Heart right ventricle (tissue), 16 donors: ENCODE measurements at places on chromosomes 1 and 21.

- no peak for DNase-seq
These were observed 11.7 kb upstream of the C2CD2 start for GRCh38 chr21:41965461-41966013.

DNA sequence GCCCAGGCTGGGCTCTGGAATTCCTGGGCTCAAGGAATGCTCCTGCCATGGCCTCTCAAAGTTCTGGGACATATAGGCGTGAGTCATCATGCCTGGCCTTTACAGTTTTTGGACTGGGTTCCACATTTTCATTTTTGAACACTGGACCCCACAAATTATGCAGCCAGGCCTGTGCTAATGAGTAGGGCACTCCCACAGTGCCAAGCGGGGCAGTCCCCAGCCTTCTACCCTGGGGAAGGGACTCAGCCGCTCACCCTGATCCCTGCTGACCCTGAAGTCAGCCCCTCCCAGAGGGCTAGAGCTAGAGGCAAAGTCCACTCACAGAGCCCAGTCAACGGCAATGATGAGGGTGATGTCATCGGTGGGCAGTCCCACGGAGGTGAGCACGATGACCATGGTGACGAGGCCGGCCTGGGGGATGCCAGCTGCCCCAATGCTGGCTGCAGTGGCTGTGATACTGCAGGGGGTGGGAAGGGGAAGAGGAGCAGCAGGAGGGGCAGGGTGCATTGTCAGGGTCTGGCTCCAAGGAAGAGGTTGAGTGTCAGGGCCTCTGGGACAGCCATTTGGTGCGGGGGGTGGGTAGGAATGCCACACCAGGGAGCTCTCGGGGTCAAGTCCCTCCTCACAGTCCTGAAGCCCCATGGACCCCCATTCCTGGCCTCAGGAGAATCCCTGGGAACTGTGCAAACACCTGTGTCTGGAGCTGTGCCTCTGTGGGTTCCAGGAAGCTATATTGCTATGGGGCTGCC is 27.6 kb downstream of the PODN start:
- no peak for DNase-seq

- DNase-seq: no peak
These were observed 96.6 kb downstream of the LMX1A start for GRCh38 chr1:165259706-165260428.

DNA sequence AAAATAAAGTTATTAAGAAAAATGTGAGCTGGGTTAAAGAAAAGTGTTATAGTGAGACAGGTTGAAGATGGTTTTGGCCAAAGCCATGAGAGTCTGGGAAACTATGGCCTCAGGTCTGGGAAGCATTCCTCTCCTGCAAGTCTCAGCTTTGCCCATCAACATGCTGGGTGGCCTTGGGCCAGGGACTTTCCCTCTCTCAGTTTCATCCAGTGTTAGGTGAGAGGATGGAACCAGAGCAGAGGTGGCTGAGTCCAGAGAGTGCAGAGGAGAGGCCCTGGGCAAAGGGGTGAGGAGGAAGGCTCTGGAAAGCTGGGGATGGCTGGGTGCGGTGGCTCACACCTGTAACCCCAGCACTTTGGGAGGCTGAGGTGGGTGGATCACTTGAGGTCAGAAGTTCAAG is 10.5 kb downstream of the PADI2 start:
- no peak for DNase-seq

DNA sequence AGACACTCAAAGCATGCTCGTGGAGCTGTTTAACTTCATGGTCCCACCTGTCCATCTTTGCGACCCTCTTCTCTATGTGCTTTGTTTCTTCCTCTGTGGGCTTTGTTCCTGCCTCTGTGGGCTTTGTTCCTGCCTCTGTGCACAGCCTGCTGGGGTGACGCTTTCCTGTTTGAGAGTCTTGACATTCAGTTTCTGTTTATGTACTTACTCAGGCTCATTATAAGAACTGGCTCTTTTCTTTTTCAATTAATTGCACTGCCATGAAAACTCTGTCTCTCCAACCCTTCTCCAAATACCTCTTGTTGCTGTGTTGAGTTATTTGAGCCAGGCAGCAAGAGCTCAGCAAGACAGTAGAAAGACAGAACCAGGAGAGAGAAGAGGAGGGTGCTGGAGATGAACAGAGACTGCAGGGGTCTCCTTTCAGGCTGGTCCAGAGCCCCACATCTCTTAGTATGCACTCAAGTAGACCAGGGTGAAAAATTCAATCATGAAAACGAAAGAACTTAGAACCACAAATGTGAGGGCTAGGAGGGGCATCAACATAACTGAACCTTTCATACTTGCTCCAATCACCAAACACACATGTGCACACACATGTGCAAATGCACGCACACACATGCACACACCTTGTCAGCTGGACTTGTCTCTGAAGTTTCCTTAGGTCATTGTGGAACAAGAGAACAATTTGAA is 88.3 kb upstream of the SGIP1 start:
- peak; percentile 41 for DNase-seq

DNA sequence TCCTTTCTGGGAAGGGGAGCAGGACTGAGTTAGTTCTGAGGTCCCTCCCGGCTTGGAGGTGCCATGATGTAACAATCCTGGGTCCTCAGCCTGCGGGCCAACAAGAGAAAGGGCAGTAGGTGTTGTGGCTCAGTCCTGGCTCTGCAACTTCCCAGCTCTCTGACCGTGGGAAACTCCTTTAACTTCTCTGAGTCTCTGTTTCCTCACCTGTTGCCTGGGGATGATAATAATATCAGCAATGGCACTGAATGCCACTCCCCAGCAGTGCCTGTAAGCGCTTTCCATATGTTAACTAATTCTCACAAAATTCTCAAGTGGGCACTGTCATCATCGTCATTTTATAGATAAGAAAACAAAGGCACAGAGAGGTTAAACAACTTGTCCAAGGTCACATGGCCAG is 2.3 kb downstream of the PADI3 start:
- DNase-seq: no peak

DNA sequence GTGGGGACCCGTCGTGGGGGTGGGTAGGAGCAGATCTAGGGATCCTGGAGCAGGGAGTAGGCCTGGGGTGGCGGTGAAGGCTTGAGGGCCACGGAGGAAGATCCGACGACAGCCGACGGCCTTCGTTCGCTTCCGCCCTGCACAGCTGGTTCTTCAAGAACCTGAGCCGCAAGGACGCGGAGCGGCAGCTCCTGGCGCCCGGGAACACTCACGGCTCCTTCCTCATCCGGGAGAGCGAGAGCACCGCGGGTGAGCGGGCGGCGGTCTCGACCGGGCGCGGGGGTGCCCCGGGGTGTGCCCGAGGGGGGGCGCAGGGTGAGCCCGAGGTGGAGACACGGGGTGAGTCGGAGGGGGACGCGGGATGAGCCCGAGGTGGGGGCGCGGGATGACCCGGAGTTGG is 16.5 kb upstream of the HDAC1 start:
- peak; percentile 21 for DNase-seq

- DNase-seq: peak; percentile 42
These were observed 19.6 kb downstream of the SIPA1L2 start for GRCh38 chr1:232610192-232610901.

DNA sequence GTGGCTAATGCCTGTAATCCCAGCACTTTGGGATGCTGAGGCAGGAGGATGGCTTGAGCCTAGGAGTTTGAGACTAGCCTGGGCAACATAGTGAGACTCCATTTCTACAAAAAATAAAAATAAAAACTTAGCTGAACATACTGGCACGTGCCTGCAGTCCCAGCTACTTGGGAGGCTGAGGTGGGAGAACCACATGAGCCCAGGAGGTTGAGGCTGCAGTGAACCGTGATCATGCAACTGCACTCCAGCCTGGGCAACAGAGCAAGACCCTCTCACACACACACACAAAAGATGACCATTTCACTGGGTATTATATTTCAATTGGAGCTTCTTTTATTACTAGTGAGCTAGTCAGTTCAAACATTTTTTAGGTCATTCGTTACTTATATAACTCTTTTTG is 116.9 kb upstream of the SLC35F3 start:
- no peak for DNase-seq

DNA sequence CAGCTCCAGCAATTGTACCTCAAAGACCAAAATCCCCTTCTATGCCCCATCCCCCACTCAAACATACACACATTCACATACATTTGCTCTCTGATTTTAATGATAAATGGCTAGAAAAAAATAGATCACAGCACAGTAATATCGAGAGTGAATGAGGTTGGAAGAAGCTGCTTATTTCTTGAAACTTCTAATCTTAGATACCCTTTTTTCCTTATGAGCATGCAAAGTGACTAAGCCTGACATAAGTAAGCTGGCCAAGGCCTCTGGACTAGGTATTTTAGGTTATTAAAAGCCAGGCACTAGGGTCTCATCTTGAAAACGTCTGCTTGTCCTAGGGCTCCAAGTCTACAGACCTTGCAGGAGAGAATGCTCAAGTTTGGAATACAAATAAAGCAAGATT is 133.6 kb downstream of the TGFBR3 start:
- no peak for DNase-seq

GRCh38 chr1:8122477-8123407 is 96.6 kb upstream of the ERRFI1 start:
- DNase-seq: no peak

- no peak for DNase-seq
These were observed 39.4 kb upstream of the EPS15 start for GRCh38 chr1:51558375-51558924.

GRCh38 chr1:116806245-116806644 is 52.0 kb downstream of the CD2 start:
- DNase-seq: no peak

GRCh38 chr1:56799605-56800400 is 19.4 kb downstream of the FYB2 start:
- no peak for DNase-seq

GRCh38 chr1:232319518-232320210 is 310.3 kb downstream of the SIPA1L2 start:
- no peak for DNase-seq

GRCh38 chr1:16984717-16985116 is 4.3 kb upstream of the MFAP2 start:
- DNase-seq: peak; percentile 60
